ENCODE measurements at places on chromosomes 12 and 14.

- DNase-seq = no peak
Observed at GRCh38 chr14:101409006-101409543, 152.2 kb upstream of the DIO3 start.

GRCh38 chr14:56815745-56816144, 5.5 kb upstream of the OTX2 start:
- no peak for DNase-seq

- no peak for DNase-seq
Observed at GRCh38 chr14:78968265-78968664, 798.1 kb downstream of the NRXN3 start.

DNA sequence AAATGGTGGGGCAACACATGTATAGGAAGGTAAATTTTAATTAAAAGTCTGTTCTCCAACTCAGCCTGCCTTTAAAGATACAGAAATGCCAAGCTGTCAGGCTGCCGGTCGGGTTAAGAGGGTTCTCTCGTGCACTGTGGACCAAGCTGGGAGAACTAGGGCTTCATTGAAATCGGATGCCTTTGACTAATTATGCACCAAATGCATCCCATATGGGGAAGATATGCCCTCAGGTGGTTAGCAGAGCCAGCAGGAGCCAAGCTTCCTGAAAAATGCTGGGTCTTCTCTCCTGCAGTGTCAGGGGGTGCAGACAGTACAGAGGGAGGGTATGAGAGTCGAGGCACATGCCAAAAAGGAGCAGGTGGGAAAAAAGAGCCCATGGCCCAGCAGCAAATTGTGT, 236.1 kb downstream of the CACNA1C start:
- DNase-seq = no peak

DNA sequence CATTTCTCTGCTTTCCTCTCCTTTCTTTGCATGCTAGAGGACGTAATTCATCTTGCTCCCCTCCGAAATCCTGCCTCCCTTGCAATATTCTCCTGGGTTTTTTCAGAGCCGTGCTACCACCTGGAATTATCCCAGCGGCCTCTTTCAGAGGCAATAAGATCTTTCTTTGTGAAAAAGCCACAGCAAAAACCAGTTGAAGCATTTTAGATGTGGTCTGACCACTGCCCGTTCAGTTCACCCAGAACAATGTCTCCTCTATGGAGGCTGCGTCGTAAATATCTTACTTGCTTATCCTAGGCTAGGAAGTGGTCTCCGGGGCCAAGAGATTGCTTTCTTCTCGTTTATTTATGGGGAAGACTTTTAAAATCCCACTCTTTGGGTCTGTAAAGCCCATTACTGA, 85.8 kb downstream of the TBX5 start:
- DNase-seq = no peak

DNA sequence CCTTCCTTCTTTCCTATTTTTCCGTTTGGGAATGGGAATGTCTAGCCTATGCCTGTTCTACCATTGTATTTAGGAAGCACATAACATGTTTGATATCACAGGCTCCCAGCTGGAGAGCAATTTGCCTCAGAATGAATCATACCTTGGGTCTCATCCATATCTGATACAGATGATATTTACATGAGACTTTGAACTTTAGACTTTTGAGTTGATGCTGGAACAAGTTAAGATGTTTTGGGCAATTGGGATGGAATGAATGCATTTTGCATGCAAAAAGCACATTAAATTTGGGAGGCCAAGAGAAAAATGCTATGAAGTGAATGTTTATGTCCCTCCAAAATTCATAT, 61.9 kb upstream of the BEGAIN start:
- no peak for DNase-seq

GRCh38 chr12:29730481-29730880, 53.3 kb downstream of the TMTC1 start:
- DNase-seq = no peak

- no peak for DNase-seq
Observed at GRCh38 chr14:104265918-104266630, 127.7 kb downstream of the KIF26A start.

GRCh38 chr12:1608713-1609119, 14.3 kb upstream of the FBXL14 start:
- no peak for DNase-seq
